ENCODE measurements at places on chromosomes 4 and X. TPM values are rescaled to one million over a fixed set of nuclear protein-coding genes. Genes with fewer than 3 reads are reported as not detected.

Gene SCML2
- 15.5 TPM for total RNA-seq

Gene LANCL3
- total RNA-seq = 0.48 TPM

Gene XPNPEP2
- total RNA-seq = 0.11 TPM

Gene AFM
- total RNA-seq = not detected

Gene HMGN5
- total RNA-seq = 13.0 TPM

Gene F11
- 0.50 TPM for total RNA-seq

Gene CLGN
- 3.2 TPM for total RNA-seq

Gene SLC16A2
- total RNA-seq = 17.1 TPM

Gene ATP2B3
- total RNA-seq = 0.35 TPM

Gene ADH1B
- total RNA-seq = not detected

Gene USP26
- not detected for total RNA-seq

DNA sequence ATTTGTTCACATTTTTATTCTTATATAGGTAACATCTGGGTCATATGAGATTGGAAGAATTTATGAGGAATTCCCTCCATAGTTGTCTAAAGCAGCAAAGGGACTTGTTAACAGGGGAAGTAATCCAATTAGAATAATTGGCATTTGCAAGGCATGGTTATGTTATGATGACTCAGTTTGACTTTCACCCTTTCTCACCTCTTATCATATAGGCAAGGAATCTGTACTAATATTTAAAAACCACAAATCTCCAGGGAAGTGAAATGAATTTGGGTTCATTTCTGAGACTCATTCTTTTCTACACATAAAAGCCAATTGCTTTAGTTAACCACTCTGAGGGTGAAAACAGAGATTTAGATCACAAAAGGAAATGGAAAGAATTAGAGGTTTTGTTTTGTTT lies 281.5 kb upstream of the DKK2 start:
- no peak for DNase-seq

DNA sequence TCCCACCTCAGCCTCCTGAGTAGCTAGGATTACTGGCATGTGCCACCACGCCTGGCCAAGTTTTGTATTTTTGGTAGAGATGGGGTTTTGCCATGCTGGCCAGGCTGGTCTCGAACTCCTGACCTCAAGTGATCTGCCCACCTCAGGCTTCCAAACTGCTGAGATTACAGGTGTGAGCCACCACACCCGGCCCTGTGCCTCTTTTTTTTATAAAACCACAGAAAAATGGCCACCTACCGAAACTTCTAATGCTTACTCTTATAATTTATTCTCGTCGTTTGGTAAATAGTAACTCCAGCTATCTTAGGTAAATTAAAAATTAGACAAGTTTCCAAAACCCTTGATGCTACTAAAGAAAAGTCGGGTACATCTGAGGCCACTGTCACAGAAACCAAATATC lies 54.4 kb downstream of the IRF2 start:
- DNase-seq = no peak

DNA sequence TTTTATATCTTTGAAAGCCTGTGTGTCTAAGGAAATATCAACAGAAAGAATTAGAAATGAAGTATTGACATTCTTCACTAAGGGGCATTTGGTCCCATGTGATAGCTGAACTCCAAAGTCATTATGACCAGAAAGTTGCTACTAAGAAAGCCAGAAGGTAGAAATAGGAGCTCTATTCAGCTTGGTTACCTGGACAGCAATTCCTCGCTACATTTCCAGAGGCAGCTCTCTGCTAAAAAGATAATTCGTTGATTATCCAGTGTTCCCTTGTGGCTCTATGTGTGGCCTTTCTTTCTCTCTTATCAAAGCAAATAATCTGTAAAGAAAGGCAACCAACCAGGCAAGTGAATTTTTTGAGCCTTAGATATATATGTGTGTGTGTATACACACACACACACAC lies 341.3 kb downstream of the ADGRL3 start:
- no peak for DNase-seq

GRCh38 chr4:15001248-15001868 lies 923 bp upstream of the CPEB2 start:
- no peak for DNase-seq

- DNase-seq = no peak
These were observed 213.2 kb upstream of the UGT8 start for GRCh38 chr4:114385195-114385985.

DNA sequence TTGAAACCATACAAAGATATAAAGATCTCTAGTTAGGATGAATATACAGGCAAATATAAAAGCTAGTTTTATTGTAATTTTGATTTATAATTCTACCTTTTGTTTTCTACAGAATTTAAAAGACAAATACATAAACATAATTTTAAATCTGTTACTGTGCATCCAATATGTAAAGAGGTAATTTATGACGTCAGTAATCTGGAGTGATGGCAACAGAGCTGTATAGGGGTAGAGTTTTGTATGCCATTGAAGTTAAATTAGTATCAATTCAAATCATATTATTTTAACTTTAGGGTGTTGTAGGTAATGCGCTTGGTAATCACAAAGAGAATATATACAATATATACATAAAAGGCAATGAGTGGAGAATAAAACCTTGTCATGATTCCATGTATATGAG lies 183.7 kb upstream of the ARHGAP24 start:
- no peak for DNase-seq

GRCh38 chrX:17039826-17040225 lies 93.4 kb downstream of the REPS2 start:
- no peak for DNase-seq

GRCh38 chr4:113763029-113763285 lies 1.4 kb upstream of the CAMK2D start:
- DNase-seq = no peak

DNA sequence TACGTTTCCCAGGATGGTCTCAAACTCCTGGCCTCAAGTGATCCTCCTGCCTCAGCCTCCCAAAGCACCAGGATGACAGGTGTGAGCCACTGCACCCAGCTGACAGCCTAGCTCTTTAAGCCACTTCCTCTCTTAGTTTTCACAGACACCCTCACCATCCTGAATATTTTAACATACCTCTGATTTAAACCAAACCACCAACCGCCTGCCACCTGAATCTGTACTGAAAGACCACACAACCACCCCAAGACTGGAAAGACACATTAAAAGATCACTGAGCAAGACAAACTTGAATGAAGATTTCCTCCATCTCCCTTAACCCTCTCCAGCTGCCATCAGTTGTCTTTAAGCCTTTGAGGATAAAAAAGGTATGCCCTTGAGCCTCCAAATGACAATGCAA lies 110.6 kb downstream of the SH3KBP1 start:
- DNase-seq = no peak

- DNase-seq = no peak
These were observed 6.9 kb upstream of the ARMCX4 start for GRCh38 chrX:101478366-101478765.

GRCh38 chrX:107123750-107124149 lies 5.1 kb upstream of the RBM41 start:
- no peak for DNase-seq

GRCh38 chrX:139388254-139388653 lies 142.3 kb upstream of the F9 start:
- no peak for DNase-seq

DNA sequence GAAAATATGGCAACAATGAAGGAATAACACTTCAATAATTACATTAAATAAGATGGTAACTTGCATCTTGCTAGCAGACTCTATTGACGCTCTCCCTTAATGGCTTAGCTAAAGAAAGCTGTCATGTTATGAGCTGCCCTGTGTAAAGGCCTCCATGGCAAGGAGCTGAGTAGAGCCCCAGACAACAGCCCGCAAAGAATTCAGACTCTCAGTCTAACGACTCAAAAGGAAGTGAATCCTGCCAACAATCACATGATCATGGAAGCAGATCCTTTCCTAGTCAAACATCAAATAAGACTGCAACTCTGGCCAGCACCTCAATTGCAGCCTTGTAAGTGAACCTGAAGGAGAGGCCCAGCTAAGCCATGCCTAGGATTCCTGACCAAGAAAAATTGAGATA lies 157.6 kb downstream of the MAB21L2 start:
- DNase-seq = no peak

- DNase-seq = no peak
These were observed 17.8 kb downstream of the ANXA3 start for GRCh38 chr4:78569306-78569821.

GRCh38 chr4:38292529-38292928 lies 332.3 kb downstream of the PTTG2 start:
- no peak for DNase-seq

- no peak for DNase-seq
These were observed 807 bp downstream of the PGRMC1 start for GRCh38 chrX:119236623-119237561.

GRCh38 chrX:153371256-153371655 lies 29.9 kb downstream of the PNMA6E start:
- no peak for DNase-seq

- DNase-seq = no peak
These were observed 58.5 kb upstream of the AP1S2 start for GRCh38 chrX:15913146-15913545.

DNA sequence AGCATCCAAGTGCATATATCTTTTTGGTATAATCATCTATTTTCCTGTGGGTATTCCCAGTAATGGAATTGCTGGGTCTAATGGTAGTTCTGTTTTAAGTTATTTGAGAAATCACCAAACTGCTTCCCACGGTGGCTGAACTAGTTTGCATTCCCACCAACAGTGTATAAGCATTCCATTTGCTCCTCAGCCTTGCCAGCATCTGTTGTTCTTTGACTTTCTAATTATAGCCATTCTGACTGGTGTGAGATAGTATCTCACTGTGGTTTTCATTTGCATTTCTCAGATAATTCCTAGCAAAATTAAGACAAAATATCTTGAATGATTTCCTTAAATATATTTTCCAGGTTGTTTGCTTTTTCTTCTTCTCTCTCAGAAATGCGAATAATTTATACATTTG lies 341.1 kb downstream of the GBA3 start:
- DNase-seq = no peak

GRCh38 chr4:37628977-37629609 lies 57.1 kb downstream of the RELL1 start:
- DNase-seq = no peak

DNA sequence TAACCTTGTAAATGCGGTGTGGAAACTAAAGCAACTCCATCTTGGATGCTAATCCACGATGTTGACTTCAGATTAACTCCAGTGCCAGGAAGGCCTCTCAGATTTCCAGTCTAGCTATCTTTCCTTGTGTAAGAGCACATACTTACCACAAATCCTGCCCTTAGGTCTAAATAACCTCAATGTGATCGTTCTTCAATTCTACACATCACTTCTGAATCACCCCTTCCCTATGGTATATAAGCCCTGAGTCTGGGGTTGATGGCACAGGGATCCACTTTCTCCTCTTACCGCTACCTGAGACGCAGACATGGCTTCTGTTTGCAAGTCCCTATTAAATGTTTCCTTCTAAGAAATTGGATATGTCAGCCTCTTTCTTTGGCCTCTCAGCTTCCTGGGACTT lies 17.5 kb upstream of the ZNF41 start:
- no peak for DNase-seq

- peak; percentile 56 for DNase-seq
These were observed 19.4 kb downstream of the AWAT2 start for GRCh38 chrX:70030301-70030767.

Measured in H9 (cell line).